ENCODE measurements at places on chromosomes 16 and 17.

GRCh38 chr16:72264771-72265170 is 92.8 kb upstream of the PMFBP1 start:
- no peak for DNase-seq

DNA sequence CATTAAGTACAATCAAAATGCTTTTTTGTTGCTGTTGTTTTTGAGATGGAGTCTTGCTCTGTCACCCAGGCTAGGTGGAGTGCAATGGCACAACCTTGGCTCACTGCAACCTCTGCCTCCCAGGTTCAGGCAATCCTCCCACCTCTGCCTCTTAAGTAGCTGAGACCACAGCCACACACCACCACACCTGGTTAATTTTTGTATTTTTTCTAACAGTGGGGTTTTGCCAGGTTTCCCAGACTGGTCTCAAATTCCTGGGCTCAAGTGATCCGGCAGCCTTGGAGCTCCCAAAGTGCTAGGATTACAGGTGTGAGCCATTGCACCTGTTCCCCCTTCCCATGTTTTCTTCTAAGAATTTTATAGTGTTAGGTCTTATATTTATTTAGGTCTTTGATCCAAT is 4.9 kb upstream of the ABAT start:
- DNase-seq = no peak

DNA sequence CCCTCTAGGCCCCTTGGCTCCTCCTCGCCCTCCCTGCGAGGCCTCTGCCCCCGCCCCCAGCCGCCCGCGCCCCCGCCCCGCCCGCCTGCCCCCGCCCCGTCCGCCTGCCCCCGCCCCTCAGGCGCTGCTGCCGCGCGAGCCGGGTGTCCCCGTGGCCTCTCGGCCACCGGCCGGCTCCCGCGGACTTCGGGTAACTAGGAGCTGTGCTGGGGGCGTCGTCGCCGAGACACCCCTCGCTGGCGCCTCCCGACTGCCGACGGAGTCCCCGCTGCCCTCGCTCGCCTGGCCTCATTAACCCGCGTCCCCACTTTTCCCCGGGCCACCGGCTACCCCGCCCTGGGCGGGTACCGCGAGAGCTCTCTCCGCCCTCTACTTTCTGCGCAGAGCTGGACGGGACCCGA is at the start of gene TLCD1:
TSS of gene TLCD1 (minus strand) at position 8 of the 401 bp plus-strand sequence. CDS start 136 bp downstream, outside the sequence.
- DNase-seq = no peak

GRCh38 chr17:82090549-82091263 is 7.3 kb downstream of the FASN start:
- DNase-seq = no peak

DNA sequence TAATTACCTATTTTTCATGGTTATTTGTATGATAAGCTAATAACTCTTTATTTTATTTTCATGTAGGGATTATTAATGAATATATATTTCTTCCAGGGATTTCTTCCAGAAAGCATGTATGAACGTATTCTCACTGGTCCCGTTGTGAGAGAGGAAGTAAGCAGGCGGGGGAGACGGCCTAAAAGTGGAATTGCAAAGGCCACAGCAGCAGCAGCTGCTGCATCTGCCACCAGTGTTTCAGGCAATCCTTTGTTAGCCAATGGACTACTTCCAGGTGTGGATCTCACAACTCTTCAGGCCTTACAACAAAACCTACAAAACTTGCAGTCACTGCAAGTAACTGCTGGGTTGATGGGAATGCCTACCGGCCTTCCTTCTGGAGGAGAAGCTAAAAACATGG is 110.3 kb upstream of the RBL2 start:
- DNase-seq = no peak

- no peak for DNase-seq
Measured at GRCh38 chr17:71799657-71800056, 321.2 kb upstream of the SOX9 start.

DNA sequence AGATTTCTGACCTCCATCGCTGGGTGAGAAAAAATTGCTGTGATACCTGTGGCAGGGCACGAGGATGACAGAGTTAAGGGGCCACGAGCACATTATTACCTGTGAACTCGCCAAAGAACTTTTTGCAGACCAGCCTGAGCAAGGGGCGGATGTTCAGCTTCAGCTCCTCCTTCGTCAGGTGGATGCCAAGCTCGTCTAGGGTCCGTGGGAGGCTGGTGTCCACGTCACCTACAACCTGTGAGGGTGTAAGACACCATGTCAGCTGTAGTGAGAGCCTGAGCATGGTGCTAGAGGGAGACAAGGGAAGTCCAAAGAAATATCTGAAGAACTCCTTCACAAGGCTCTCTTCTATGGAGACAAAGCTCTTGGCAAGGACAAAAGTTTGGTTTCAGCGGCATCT is 17.1 kb downstream of the HIGD1B start:
- no peak for DNase-seq

- DNase-seq = no peak
Measured at GRCh38 chr17:330993-331701, 21.5 kb downstream of the RPH3AL start.

- no peak for DNase-seq
Measured at GRCh38 chr16:55817236-55817912, 15.5 kb downstream of the CES1 start.

GRCh38 chr17:49224198-49224996 is 6.2 kb downstream of the PHOSPHO1 start:
- no peak for DNase-seq

GRCh38 chr17:77366558-77367245 is 225.9 kb downstream of the SEC14L1 start:
- no peak for DNase-seq

DNA sequence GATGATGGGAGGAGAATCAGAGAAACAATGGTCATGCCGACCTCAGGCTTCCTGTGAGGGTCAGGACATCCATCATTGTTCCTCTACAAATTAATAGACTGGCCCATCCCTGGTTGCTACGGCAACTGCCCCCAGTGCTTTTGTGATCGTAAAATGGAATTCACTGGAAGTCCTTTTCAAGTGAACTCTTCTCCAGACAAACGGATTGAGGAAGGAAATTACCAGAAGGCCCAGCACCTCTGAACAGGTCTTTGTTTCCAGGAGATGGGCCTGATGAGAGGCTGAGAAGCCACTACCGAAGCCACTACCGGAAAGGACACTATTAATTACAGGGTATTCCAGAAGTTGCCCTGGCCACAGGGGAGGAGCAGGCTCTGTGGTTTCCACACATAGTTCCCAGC is 126.0 kb downstream of the MGAT5B start:
- no peak for DNase-seq

DNA sequence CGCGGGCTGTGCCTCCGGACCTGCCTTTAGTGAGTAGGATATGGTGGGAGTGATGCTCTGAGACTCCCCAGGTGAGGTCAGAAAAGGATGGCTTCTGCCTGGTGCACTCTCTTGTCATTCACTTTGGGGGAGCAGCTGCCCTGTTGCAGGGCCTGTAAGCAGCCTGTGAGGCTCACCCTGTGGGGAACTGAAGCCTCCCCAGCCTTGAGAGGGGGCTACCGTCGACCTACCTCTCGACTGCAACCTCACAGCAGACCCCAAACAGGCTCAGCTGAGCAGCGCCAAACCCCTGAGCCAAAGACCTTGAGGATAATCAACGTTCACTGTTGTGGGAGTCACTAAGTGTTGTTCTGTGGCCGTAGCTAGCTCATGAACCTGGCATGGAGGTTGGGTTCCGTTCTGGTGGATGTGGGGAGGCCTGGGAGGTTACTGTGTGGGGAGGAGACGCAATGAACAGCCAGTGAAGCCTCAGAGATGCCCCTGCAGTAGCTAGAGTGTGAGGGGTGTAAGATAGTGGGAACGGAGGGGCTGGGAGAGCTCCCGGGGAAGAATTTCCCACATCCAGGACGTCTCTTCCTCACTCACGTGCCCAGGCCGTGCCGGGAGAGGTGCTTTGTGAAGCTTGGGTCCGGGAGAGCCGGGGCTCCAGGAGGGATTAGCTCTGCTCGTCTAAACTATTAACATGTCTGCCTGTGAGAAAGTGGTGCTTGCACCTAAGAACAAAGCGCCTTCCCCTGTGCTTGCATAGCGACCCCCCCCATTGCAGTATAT is 38.8 kb downstream of the METRNL start:
- no peak for DNase-seq

DNA sequence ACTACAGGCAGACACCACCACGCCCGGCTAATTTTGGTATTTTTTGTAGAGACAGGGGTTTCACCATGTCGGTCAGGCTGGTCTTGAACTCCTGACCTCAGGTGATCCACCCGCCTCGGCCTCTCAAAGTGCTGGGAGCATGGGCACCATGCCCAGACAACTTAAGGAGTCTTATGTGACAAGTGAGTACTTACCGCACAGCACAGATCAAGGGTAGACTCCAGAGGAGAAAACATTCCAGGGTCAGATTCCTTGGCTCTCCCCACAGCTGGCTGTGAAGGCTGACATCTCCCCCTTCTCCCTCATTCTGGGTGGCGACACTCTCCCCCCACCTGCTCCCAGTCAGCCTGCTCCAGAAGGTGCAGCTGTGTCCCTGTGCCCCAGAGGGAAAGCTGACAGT is 10.6 kb downstream of the ZSCAN10 start:
- DNase-seq = no peak

GRCh38 chr17:303168-303567 is 49.4 kb downstream of the RPH3AL start:
- no peak for DNase-seq

GRCh38 chr17:62630365-62631085 is 3.1 kb downstream of the MRC2 start:
- DNase-seq = no peak

DNA sequence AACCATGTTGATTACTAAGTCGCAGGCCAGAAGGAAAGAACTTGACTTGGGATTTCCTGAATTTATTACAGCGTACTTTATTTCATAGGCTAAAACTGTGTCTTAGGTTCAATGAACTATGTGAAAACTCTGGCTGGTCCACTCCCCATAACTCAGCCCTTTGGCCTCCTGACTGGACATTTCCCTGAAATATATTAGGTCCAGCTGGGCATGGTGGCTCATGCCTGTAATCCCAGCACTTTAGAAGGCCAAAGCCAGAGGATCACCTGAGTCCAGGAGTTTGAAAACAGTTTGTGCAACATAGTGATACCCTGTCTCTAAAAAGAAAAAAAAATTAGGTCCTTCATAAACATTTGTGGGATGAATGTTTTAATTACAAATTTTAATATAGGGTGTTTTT is 97.0 kb downstream of the CYLD start:
- no peak for DNase-seq

DNA sequence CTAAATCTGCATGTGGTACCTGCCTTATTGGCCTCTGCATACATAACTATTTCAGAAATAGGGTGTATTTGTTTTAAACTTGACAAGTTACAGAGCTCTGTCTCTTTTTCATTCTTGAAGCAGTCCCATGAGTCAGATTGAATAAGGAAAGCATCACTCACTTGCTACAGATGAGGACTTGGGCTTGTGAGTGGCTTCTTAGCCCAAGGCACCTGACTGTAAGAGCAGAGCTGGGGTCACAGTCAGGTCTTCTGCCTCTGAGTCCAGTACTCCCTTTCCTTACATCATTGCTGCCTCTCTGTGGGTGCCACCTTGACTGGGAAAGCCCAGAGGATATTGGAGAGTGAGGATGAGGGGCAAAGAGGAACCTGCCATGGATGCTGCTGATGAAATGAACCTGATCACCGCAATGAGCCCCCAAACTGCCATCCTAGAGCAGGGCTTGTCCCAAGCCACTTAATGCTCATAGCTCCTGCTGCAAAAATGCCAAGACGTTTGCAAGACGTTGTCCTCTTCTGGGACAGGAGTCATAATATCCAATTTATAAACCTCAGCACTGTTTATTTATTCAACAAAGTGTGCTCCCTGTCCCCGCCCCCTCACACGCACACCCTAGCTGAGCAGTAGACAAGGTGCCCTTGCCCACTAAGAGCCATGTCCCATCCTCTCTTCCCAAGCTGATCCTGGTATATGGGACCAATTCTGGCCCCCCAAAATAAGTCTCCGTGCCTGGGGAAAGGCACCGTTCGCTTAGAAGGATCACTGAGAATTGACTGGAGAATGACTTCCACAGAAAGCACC is 74.1 kb downstream of the CCDC182 start:
- no peak for DNase-seq

DNA sequence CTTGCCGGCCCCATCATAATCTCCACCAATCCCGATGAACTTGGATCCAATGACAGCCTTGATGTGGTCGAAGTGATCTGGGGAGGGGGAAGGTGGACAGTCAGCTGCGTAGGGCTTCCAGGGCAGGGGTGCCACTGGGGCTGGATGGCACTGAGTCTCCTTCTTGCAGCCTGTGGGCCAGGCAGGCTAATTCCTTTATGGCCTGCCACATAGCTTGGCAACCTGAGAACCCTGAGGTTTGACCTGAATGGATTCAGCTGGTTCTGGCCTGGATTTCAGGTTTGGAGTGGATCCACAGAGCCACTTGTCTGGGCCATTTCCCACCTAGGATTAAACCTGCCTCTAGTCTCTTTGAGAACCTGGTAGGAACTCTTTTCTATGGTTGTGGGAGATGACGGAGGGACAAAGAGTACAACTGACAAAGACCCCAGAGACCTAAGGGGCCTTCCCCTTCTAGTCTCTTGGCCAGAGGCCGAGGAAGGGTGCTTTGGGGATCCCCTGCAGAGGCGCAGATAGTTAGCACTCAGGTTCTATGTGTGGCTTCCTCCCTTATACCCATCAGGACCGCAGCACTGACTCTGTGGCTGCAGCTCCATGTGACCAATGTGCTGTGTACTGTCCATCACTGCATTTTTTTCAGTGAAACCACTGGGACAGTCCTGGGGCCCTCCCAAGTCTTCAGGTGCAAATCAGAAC is 9.2 kb upstream of the DPEP3 start:
- no peak for DNase-seq

DNA sequence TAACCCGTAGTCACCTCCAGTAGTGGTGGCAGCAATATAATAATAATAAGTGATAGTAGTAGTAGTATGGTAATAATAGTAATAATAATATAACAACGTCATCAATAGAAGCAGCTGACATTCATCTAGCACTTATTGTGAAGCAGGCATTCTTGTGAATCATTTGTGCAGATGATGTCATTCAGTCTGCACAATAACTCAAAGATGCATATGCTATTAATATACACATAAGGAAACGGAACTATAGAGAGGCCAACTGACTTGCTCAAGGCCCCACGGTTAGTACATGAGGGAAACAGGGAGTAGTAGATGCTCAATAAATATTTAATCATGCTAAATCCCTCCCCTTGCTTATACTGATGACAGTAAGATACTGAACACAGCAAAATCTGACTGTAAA is 35.4 kb upstream of the GAN start:
- DNase-seq = no peak

GRCh38 chr17:73588891-73589290 is 55.4 kb downstream of the SDK2 start:
- no peak for DNase-seq

DNA sequence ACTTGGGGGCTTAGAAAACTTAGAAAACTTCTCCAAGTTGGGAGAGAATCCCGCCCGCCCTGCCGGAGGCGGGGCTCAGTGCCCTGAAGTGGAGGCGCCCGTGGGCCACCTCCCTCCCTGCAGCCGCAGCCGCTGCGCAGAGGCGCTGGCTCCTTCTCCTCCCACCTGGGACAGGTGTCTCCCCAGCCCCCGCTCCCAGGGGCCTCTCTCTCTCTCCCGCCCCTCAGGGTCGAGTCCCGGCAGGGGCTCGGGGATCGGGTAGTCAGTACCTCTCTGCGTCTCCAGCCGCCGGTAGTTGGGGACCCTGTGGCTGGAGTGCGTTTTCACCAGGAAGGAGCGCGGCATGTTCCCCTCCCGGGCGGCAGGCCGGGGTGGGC is 257 bp downstream of the SNAI3 start:
- DNase-seq = no peak

Data from stimulated activated CD8-positive, alpha-beta memory T cell treated with anti-CD3 and anti-CD28 coated beads, Interleukin-4, amount 100 ng/mL, for 4 hours (primary cell).